ENCODE measurements at places on chromosomes 7 and 10. TPM values are rescaled to one million over a fixed set of nuclear protein-coding genes. Genes with fewer than 3 reads are reported as not detected.

GRCh38 chr7:149620961-149621360, 123.4 kb upstream of the ZNF746 start:
- no peak for DNase-seq

- no peak for DNase-seq
Measured at GRCh38 chr7:4809091-4809591, 33.7 kb downstream of the AP5Z1 start.

GRCh38 chr10:129949411-129949810, 14.7 kb downstream of the EBF3 start:
- no peak for DNase-seq

- DNase-seq, result no peak
Measured at GRCh38 chr10:7153750-7154149, 257.1 kb downstream of the SFMBT2 start.

- no peak for DNase-seq
Measured at GRCh38 chr7:90677486-90678404, 81.6 kb downstream of the CDK14 start.

DNA sequence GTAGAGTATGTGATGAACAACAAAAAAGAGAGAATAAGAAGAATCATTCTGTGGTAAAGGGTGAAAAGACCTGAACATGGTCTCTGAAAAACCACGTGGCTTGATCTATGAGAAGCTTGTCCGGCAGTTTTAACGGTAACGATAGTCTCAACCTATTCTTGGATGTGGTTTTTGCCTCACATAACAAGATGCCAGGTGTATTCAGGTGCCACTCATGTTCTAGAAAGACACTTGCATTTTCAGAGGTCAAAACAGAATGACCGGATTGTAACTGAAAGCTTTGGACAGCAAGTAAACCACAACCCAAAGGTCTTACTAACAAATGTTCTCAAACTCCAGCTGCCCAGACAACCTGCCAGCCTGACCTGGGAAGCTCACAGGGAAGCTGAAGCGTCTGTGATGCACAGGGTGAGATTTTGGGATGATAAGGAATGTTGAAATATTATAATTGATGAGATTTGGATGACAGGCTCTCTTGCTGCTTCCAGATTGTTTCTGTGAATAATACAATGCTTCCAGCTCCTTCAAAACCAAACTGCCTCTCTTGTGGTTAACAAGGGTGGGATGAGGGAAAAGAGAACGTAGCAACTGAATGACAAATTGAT, 137.4 kb upstream of the GRB10 start:
- no peak for DNase-seq

DNA sequence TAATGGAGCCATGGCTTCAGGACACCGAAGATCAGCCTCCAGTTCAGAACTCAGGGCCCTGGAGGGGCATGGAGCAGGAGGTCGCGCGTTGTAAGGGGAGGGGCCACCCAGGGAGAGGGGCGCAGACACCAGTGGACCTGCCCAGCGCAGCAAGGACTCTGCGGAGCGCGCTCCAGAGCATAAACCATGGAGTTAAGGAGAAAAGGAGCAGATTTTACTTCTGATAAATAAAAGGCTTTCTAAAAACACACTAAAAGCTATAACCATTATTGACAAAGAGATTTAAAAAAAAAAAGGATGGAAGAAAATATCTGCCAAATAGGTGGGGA, 10.5 kb downstream of the CALY start:
- no peak for DNase-seq

DNA sequence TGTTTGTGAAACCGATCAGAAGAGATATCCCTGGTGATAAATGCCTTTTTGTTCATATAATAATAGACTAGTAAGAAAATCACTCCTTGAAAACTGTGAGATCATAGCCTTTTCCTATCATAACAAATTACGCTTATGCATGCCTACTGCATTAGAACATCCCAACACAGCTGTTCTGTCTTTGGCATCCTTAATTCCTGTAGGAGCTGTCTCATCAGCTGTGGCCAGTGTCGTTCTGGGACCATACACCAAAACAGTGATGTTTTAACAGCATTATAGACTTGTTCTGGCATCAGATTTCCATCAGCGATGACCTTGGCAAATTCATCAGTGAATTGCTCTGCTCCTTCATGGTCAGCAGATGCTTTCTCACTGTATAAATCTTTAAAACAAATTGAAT, 423.6 kb upstream of the LRGUK start:
- peak; percentile 7 for DNase-seq

- DNase-seq, result no peak
Measured at GRCh38 chr10:91742229-91742628, 56.0 kb upstream of the TNKS2 start.

GRCh38 chr10:124561206-124561605, 99.6 kb downstream of the LHPP start:
- DNase-seq, result no peak

AKR1D1 gene
- total RNA-seq, result 65.2 TPM

DNA sequence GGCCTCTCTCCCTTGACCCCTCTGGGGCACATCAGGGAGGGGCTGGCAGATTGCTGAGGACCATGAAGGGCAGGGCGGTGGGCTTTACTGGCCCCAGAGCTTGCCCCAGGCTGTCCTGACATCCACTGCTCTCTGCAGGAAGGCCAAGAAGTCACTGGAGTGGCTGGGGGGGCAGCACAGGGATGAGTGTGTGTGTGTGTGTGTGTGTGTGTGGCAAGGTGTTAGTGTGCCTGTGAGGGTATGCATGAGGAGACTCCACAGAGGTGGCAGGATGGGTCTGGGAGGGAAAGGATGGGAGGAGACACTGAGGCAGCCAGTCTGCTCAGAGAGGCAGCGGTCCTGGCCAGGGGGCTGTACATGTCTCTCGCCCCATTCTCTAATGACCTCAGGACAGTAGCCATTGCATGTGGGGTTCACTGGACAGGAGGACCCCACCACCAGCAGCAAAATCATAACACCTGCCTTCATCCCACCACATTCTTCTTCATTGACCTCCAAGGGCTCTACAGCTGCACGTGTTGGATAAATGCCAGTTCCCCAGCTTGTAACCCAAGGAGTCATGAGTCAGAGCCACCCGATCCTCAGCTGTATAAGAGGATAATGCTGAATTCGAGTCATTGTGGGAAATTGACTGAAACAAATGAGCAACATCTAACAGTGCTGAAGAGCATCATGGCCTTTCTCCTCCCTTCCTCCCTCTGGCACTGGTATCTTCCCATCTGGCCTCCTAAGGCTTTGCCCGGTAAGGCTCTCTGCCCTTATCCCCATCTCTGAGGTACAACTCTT, 720.5 kb downstream of the GRID1 start:
- DNase-seq, result no peak

DNA sequence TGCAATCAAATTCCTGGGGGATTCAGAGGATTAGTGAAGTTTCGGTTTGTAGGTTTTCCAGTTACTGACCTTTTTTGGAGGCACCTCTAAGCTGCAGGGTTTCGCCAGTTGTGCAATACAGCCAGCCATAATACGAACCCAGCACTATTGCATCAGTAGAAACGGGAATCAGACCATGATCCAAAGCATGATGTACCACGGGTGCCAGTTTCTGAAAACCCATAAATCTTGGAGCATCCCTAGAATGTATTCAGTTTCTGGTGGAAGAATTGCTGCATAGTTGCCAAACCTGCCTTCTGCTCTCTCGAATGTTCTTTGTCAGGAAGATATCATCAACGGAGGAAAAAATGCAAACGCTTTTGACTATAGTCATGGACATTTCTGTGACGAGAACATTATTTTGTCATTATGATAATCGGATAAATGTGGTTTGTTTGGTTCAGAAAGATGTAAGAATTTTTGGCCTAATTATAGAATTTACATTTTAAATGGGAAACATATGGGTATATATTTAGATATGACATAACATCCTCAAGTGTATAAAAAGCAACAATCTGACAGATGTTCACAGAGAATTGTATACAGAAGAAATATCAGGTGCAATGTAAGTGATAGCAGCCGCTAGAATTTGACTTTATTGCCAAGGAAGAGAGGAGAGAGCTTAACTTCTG, 186.2 kb upstream of the PRKCQ start:
- peak; percentile 82 for DNase-seq

DNA sequence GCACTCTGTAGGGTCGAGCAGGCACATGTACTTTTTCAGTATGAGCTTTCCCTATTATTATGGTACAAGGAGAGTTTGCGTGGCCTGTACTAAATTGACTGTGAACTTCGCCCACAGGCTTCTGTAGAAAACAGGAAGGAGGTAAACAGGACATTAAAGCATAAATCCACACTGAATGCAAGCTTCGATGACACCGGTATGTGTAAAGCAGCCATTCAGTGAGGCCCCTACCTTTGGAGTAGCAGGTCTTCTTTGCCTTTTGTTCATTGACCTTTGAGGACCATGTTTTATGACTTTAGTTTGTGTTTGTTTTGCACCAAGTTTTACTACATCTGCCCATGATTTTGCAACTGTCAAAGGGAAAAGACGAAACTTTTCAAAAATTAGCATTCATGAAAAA, 14.5 kb downstream of the MKI67 start:
- DNase-seq, result no peak

GRCh38 chr7:53504914-53505313, 469.5 kb downstream of the POM121L12 start:
- DNase-seq, result no peak

DNA sequence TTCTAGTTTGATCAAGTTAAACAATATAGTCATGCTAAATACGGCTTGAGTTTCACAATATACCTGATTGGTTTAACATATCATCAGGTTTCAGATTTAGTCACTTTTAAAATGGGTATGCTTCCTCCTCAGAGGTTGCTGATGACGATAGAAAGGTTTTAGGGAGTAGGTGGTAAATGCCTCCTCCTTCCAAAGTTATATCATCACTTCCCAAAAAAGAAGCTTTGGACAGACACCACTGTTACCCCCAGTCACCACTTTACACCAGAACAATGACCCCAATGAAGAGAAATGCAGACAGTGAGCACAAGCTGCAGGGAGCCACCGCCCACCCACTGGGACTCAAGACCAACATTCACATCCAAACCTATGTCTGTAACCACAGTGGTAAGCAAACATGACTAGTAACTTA, 244.6 kb downstream of the SORCS1 start:
- no peak for DNase-seq

DNA sequence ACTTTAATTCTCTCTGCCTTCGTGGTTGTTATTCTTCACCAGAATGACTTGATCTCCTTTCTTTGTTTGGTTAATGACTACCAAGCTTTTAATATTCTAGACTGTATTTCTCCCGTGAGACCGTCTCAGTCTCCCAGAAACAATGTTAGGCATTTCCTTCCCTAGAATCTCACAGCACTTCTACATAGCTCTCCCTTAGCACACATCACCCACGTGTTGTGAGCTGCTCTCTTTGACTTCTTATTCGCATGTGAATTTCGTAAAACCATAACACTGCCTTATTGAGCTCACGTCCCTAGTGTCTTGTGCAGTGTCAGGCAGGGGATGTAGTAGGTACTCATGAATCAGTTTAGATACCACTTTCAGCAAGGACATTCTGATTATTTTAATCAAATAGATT, 57.5 kb upstream of the MGAM2 start:
- peak; percentile 5 for DNase-seq

DNA sequence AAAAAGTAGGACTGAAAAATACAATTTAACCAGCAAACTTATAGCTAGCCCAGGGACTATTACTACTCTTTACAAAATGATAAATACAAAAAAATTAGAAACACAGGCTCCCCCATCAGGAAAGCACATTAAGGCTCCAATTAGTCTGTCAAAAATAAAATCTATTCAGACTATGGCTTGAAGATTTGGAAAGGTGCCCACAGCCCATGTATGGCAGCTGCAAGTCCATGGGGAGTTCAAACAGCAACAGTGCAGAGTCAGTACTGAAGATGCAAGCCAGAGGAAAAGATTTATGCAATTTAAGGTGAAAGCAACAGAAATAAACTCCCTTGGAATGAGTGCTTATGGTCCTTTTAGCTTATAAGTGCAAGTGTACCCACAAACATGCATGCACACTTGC, 29.7 kb downstream of the IMMP2L start:
- DNase-seq, result no peak

FAM237B gene
- 1.7 TPM for total RNA-seq

DNA sequence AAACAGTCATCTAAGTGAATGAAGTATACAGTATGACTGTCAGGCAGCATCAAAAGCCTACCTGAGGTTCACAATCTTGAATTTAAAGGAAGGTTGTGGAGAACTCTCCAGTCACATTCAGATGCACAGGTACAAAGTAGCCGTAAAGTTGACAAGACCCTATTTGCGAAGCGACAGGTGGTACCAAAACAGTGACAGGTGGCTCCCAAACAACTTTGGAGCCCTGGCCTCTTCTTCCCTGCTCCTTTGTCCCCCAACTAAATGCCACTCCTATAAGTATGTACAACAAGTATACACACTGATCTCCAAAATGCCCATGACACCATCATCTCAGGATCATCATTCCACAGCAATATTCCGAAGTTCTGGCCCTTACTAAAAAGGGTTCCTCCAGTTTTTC, 53.5 kb downstream of the USP6NL start:
- DNase-seq, result no peak

- peak; percentile 17 for DNase-seq
Measured at GRCh38 chr10:48444266-48444665, 137.8 kb downstream of the MAPK8 start.

- DNase-seq, result no peak
Measured at GRCh38 chr7:150434240-150434639, 16.2 kb upstream of the GIMAP8 start.

- no peak for DNase-seq
Measured at GRCh38 chr7:139153832-139154231, 44.3 kb upstream of the ZC3HAV1 start.

- DNase-seq, result no peak
Measured at GRCh38 chr7:131538813-131539179, 17.6 kb downstream of the PODXL start.

- DNase-seq, result peak; percentile 89
Measured at GRCh38 chr7:97027427-97028234, 3.0 kb upstream of the DLX5 start.

PHKG1 gene
- 2.4 TPM for total RNA-seq

DNA sequence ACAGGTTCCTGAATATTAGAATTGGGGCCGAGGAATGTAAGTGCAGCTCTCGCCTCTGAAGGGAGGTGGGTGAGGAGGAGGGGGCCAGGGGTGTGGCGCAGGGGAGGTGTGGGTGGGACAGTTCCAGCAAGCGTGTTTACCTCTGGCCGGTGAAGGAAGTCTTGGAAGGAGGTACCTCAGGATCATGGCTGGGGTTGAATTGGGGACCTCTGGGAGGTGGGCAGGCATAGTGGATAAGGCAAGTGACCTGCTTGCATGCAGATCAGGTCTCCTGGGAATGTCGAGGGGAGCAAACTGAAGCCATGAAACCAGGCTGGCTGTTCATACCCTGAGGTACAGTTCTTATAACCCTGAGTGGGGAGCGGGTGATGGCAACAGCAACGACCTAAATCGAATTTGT, 2.0 kb downstream of the ZNF775 start:
- no peak for DNase-seq

GRCh38 chr7:66043681-66044497, 31.7 kb upstream of the ASL start:
- DNase-seq, result peak; percentile 10

PNLIPRP1 gene
- total RNA-seq, result 2.9 TPM

GRCh38 chr7:106039486-106040060, 72.5 kb downstream of the SYPL1 start:
- DNase-seq, result peak; percentile 80

HIP1 gene
- 13.7 TPM for total RNA-seq
